ENCODE measurements at places on chromosomes 7 and 10. TPM values are rescaled to one million over a fixed set of nuclear protein-coding genes. Genes with fewer than 3 reads are reported as not detected.

DMBT1 gene
- not detected for total RNA-seq

TAS2R4 gene
- total RNA-seq = 0.62 TPM

FKBP9 gene
- total RNA-seq = 1.0 TPM

RBP3 gene
- total RNA-seq = not detected

DPP6 gene
- not detected for total RNA-seq

SYT15B gene
- total RNA-seq = 0.12 TPM

SLC18A2 gene
- total RNA-seq = 0.21 TPM

STARD3NL gene
- 27.9 TPM for total RNA-seq

HOXA7 gene
- total RNA-seq = not detected

KCNMA1 gene
- not detected for total RNA-seq

TRPV6 gene
- not detected for total RNA-seq

SKAP2 gene
- total RNA-seq = 10.4 TPM

TMEM176A gene
- total RNA-seq = not detected

CDHR1 gene
- total RNA-seq = 1.1 TPM

MYO3A gene
- total RNA-seq = not detected

HMX2 gene
- total RNA-seq = 0.18 TPM

MYH16 gene
- total RNA-seq = not detected

INHBA gene
- not detected for total RNA-seq

DDX56 gene
- total RNA-seq = 98.5 TPM

SPDYE2 gene
- total RNA-seq = not detected

AOC1 gene
- total RNA-seq = not detected

PVRIG gene
- total RNA-seq = 27.7 TPM

CALCR gene
- not detected for total RNA-seq

Measured in activated CD4-positive, alpha-beta T cell treated with anti-CD3 and anti-CD28 coated beads for 36 hours (primary cell).